Fibroblast of lung (primary cell): ENCODE measurements at places on chromosomes 4 and X. TPM values are rescaled to one million over a fixed set of nuclear protein-coding genes. Genes with fewer than 3 reads are reported as not detected.

DNA sequence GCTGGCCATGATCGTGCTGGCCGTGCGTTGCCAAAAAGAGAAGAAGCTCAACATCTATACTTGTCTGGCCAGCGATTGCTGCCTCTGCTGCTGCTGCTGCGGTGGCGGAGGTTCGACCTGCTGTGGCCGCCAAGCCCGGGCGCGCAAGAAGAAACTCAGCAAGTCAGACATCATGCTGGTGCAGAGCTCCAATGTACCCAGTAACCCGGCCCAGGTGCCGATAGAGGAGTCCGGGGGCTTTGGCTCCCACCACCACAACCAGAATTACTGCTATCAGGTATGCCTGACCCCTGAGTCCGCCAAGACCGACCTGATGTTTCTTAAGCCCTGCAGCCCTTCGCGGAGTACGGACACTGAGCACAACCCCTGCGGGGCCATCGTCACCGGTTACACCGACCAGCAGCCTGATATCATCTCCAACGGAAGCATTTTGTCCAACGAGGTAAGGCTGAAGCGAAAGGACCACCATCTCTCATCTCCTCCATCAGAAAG, 3.3 kb downstream of the PCDH10 start:
- peak; percentile 21 for DNase-seq
- H3K4me1 ChIP-seq = peaks cover 5% of the 10 kb centered on the region
- H3K4me3 ChIP-seq = peak overlapping the region; percentile 47
- H3K36me3 ChIP-seq = no peaks in the 10 kb centered on the region
- H3K27ac ChIP-seq = no peak overlapping the region
- peaks cover 3% of the 10 kb centered on the region for H3K27me3 ChIP-seq

DNA sequence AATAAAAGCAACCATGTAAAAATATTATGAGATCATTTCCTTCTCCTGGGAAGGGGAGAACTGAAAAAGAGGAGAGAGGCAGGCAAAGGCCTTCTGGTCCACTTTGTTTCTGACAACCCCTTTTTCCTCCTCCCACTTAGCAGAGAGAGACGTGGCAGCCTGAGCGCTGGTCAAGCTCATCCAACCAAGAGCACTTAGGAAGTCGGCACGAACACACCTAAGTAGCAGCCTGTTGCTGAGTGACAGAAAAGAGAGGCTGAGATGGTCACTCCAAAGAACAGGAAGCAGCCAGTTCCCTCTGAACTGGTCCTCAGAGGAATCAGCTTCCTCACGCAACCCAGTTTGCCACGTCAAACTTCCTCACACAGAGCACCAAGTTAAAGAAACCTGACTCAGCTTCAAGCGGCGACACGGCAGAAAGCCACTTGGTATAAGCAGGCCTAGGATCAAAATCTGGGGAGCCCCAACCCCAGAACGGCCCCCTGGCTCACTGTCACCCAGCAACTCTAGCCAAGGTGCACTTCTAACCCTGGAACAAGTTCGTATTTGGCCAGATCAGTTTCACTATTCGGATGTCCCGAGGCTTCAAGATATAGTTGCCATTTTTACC, 861 bp downstream of the SEC24D start:
- no peaks in the 10 kb centered on the region for H3K27me3 ChIP-seq
- DNase-seq = peak; percentile 82
- H3K4me1 ChIP-seq = peaks cover 9% of the 10 kb centered on the region

- no peaks in the 10 kb centered on the region for H3K4me1 ChIP-seq
- no peak overlapping the region for H3K4me3 ChIP-seq
- no peaks in the 10 kb centered on the region for H3K36me3 ChIP-seq
- no peak for DNase-seq
- H3K27ac ChIP-seq = no peak overlapping the region
- no peaks in the 10 kb centered on the region for H3K27me3 ChIP-seq
Observed at GRCh38 chrX:107272431-107272921, 66.1 kb downstream of the DNAAF6 start.

Gene CXXC4
- 0.02 TPM in 2 replicates for polyA plus RNA-seq
